ENCODE measurements at places on chromosomes 4 and X.

GRCh38 chrX:5867778-5868177 lies 360.9 kb downstream of the NLGN4X start:
- no peak for DNase-seq

GRCh38 chr4:37675587-37676290 lies 10.4 kb downstream of the RELL1 start:
- DNase-seq, result no peak

DNA sequence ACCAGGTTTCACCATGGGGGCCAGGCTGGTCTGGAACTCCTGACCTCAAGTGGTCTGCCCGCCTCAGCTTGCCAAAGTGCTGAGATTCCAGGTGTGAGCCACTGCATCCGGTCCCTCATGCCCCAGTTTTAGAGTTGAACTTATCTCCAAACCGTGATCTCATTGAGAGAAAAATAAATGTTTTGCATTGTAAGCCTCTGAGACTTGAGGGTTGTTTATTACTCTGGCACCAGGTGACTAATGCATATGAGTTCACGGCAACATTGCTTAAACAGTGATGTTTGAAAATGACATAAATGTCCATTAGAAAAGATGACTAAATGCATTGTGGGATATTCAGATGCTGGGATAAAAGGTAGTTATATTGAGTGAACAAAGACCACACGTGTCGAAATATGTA lies 22.9 kb upstream of the FAT1 start:
- no peak for DNase-seq

GRCh38 chr4:53937918-53938317 lies 126.5 kb downstream of the CHIC2 start:
- no peak for DNase-seq

DNA sequence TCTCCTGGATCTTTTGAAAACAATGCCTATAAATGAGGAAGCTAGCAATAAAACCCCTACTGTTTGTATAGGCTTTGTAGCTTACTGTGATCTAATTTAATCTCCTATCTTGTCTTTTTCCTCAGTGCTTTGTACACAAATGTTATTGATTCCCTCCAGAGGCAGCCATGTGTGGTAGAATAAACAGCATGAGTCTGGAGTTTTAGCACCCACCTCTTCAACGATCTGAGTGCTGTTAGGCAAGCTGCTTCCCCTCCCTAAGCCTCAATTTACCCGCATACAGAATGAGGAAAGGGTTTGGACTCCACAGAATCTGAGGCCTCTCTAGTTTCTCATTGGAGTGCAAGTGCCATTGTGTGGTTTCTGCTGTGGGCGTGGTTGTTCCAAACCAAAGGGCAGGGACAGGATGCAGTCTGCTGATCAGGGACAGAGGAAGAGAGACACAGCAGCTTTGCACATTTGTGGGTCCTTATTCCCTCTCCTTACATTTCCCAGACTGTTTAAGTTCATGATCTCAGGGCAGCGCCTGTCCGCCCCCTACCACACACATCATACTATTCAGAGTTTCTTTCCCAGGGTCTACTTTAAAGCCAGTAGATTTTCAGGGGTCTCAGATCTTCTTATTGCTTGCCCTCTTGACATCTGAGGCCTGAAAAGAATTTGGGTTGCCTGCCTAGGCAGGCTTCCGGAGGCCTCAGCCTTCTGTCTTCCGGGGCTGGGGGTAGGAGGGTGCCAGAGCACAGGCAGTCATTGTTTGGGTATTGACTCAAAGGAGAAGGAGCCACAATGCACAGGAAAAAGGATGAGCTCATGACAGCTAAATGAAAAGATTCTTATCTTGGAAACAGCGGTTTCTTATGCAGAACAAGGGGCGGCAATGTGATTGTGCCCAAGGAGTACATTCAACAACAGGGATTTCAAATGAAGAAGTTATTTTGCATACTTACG lies 114.9 kb upstream of the TEX13D start:
- peak; percentile 12 for DNase-seq

DNA sequence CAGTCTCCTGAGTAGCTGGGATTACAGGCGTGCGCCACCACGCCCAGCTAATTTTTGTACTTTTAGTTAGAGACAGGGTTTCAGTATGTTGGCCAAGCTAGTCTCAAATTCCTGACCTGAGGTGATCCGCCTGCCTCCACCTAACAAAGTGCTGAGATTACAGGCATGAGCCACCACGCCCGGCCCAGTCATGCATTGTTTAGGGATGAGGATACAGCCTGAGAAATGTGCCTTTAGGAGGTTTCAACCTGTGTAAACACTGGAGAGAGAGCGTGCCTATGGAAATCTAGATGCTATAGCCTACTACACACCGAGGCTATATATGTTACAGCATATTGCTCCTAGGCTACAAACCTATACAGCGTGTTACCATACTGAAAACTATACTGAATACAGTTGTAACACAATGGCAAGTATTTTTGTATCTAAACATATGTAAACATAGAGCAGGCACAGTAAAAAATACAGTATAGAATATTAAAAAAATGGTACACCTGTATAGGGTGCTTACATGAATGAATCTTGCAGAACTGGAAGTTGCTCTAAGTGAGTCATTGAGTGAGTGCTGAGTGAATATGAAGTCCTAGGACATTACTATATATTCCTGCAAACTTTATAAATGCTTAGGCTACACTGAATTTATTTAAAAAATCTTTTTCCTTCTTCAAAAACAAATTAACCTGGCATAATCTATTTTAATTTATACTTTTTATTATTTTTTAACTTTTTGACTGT lies 588.2 kb upstream of the ADGRL3 start:
- DNase-seq, result no peak

DNA sequence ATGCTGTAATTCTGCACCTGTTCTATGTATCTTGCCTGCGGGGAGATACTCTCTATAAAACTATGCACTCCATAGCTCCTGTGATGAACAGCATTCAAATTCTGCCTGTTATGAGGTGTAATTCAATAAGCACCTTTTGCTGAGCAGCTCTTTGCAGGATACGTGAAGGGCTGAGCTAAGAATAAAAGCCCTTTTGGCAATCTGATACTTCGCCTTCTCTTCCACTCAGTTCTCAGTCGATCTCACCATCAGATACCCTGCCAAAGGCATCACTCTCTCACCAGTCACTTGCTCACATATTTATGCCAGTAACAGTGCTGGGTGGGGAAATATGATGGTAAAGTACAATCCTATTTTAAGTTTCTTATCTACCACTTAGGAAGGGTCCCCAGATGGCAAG lies 67.2 kb downstream of the RPS3A start:
- no peak for DNase-seq

GRCh38 chr4:44319129-44319528 lies 129.5 kb downstream of the KCTD8 start:
- no peak for DNase-seq

DNA sequence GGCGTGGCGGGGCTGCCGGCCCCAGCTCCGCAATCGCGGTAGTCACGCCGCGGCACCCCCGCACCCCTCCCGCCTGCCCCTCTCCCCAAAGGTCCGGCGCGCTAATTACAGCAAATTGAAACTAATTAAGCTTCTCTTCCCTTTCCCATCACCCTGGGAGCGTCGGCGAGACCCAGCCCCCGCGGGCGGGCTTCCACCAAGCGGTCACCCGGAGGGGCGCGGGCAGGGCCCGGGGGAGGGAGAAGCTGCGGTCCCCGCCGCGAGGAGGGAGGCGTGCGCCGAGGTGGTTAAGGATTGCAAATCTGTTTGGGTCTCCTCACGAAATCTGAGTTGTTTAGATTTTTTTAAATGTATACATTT lies 13.1 kb downstream of the ARX start:
- no peak for DNase-seq

DNA sequence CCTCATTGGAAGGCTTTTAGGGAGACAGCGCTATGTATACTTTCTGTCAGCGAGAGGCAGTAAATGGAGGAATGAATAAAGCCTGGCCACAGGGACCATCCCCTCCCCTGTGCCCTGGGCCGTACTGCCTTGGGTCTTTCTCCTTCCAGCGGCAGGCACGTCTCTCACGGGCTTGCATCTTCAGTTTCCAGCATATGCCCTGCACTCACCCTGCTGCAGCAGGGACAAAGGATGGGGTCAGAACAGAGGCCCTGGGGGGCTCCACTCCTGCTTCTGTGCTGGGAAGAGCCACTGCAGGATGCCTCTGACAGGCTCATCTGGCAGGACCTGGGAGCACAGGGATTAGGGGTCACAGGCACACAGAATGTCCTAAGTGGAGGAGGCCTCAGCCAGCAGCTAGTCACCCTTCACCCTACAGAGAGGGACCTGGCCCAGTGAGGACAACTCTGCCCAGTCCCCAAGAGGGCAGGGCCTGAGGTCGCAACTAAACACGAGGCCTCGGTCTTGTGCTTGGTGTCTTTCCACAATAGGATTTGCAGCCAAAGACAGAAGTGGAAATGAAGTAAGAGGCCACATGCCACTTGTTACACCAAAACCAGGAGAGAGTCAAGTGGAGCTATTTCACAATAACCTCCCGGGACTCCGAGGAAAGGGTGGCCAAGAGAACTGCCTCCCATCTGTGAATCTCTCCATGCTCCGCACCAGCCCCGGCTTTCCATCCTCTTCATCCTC lies 150.8 kb downstream of the AFAP1 start:
- peak; percentile 76 for DNase-seq

DNA sequence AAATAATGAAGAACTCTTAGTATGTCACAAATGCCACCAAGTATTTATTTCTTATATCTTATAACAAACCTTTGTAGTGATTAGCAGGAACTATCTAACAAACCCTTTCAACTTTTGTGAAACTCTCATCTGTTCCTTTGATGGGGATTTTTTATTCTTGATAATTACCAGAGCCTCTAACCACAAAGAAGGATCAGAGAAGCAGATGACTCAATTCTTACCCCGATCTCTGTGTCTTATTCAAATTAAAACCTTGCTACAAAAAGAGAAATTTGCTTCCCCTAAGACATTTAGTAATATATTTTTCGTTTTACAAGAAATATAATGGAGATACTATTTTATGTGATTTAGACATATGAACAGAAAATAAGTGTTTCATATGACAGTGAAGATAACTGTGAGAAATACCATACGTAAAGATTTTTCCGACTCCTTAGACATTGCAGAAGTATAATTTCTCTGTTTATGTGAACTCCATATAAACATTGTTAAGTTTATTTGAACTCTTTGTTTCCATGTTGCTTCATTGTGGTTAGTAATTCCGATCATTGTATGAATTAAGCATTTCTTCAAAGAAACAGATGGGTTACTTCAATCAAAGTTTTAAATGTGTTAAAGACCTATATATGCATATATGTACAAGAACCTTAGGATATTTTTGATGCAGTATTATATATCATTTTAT lies 205.4 kb downstream of the CFAP299 start:
- DNase-seq, result no peak

- no peak for DNase-seq
Observed at GRCh38 chr4:74772783-74773182, 21.5 kb downstream of the BTC start.

DNA sequence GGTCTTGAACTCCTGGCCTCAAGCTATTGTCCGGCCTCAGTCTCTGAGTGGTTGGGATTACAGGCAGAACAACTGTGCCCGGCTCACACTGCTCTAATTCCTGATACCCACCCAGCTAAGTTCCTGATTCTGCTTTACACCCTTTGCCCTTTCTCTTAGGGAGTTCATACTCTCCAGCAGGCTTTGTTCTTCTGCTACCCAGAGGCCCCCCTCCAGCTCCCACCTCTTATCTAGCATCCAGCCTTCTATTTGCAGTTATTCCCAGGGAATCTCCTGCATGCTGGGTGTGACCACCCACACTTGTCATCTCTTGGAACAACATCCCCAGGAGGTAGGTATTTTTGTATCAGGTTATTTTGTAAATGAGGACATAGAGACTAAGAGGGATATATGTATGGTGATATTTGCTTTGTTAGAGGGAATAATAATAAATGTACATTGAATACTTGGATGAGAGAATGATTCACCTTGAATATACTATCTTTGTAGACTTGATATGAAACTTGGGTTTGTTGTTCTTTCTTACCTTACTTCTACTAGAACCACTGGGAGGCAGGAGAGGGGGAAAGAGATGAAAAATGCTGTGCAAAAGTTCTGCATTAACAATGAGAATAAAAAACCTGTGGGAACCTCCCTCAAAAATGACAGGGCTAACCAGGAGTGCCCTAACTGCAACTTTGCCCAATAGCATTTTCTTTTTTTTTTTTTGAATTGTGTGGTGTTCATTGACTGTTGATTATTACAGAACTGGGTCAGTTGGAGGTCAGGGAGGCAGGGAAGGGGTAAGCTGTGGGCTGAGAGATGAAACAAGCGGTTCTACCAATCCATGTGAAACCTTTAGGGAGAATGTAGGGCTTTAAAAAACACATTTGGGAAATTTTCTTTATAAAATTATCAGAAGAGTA lies 157.4 kb downstream of the SPRY1 start:
- no peak for DNase-seq

DNA sequence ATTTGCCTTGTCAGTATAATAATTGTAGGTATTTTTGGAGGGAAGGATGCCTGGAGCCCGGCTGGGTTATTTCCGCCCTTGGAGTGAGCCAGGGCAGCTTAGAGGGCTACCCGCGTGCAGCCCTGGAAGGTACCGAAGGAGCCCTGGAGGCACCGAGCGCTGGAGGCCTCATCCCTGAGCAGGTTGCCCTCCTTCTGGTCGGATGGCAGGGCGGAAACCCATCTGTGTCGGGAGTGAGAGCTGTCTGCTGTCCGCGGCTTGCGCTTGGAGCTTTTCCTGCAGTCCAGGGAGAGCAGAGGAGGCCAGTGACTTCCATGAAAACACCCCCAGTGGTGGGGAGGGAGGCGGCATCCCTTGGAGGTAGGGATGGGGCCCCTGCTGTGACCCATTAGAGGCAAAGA lies 122.1 kb downstream of the TBL1X start:
- no peak for DNase-seq

DNA sequence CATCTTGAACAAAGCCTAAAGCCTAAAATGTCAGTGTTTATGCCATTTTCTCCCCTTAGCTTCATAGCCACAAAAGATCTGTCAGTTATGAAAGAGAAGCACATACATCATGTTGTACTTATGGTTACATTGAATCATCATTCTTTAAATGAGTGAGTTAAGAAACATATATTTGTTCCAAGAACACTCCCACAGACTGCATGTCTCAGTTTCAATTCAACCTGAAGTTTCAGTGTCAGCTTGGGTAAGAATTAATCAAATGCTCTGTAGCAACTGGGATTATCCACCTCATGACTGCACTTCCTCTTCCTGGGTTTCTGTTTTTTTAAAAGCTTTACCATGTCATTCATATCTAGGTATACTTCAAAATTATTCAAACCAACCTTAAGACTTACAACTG lies 3.9 kb upstream of the TMPRSS11B start:
- DNase-seq, result peak; percentile 40

DNA sequence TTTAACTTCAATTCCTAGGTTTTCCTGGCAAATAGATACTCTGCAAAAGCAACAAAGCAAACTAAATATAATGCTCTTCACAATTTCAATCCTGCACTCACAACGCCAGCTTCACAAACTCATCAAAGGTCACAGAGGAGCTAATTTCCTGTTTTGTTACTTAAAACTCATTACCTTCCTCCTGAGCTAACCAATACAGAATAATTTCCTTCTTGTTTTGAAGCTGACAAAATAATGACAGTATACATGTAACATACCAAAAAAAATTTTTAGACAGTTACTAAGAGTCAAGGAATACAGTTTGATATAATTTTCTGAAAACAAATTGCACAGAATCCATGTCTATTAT lies 17.9 kb downstream of the CNOT6L start:
- no peak for DNase-seq

GRCh38 chrX:130770615-130771014 lies 132.4 kb downstream of the ENOX2 start:
- DNase-seq, result no peak

- peak; percentile 44 for DNase-seq
Observed at GRCh38 chr4:88008743-88009171, 1.3 kb downstream of the PKD2 start.

All from inflammatory macrophage treated with lipopolysaccharide for 1 hour (primary cell).